CD4-positive, alpha-beta T cell treated with Interleukin-21 for 1 hour (primary cell): ENCODE measurements at places on chromosomes 4 and X.
A peak's percentile ranks its signal among the peaks of the same experiment; 100 is the strongest.

DNA sequence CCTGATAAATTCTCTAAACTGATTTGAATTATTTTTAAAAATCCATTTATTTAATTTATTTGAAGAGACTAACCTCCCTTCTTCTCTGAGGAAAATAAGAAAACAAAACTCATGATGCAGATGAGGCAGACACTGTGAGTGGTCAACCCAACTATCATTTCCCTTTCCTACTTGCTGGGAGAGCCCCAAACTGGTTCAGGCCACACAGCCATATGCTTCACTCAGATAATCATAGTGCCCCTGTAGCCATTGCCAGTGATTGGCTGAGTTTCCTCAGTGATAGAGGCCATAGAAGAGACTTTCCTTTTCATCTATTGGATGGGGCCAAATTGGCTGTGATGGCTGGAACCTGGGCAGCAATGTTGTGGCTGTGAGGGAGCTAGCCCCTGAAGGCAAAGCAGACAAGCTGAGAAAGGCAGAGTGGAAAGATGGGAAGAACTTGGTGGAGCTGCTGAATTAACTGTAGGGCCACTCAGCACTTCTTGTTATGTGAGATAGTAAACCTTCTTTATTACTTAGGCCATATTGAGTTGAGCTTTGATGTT lies 49.8 kb downstream of the RAB33B start:
- DNase-seq = no peak

GRCh38 chrX:138008281-138008680 lies 442.4 kb downstream of the ZIC3 start:
- no peak for DNase-seq

DNA sequence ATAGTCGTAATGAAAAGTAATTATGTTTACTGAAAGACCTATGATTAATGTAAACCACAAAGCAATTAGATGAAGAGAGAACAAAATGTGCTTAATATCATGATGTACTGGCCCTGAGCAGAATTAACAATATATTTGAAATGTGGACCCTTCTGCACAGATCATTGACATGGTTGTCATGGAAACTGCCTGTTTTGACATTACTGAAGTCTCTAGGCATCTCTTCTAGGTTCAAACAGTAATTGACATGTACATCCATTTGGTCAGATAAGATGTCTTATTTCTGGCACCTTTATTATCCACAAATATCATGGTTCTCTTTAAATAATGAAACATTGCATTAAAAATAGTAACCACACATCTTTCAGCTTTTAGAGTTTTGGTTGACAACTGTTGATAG lies 251.7 kb upstream of the GNPDA2 start:
- no peak for DNase-seq

- no peak for DNase-seq
These were observed 897.5 kb upstream of the AGA start for GRCh38 chr4:178339769-178340168.

- DNase-seq = no peak
These were observed 41.9 kb downstream of the FRAS1 start for GRCh38 chr4:78099058-78099457.

- DNase-seq = no peak
These were observed 593.8 kb downstream of the SPRY1 start for GRCh38 chr4:123990310-123990870.

DNA sequence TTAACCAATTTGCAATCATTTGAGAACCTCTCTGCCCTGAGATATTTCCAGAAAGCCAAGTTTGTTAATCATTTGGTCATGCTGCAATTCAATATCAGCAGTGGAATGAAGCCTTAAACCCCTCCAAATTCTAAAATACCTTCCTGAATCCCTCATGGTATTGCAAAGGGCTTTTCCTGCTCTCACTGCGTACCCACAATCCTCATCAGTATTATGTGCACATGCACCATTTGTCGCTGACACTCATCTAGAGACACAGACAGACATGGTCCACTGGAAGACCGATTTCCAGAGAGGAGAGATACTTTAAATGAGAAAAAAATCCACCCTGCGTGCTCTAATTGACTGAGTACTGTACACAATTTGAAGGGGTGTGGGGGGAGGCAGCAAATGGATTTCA lies 104.4 kb downstream of the GPC3 start:
- no peak for DNase-seq

GRCh38 chr4:133476063-133476462 lies 327.0 kb downstream of the PCDH10 start:
- DNase-seq = no peak

DNA sequence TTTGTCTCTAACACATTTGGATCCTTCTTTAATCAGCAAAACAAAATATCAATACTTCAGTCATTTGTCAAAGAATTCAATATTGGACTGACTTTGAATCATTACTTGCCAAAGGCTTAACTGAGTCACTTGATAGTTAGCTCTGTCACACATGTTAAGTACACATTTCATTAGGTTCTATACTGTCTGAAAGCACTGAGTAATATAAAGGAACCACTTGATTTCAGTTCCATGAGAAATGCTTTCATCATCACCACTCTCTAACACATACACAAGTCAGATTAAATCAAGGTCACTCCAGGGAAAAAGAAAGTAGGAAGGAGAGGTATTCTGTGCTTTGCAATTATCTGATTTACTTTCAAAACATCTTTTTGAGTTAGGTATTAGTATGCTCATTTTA lies 1233.1 kb downstream of the C4orf33 start:
- no peak for DNase-seq

DNA sequence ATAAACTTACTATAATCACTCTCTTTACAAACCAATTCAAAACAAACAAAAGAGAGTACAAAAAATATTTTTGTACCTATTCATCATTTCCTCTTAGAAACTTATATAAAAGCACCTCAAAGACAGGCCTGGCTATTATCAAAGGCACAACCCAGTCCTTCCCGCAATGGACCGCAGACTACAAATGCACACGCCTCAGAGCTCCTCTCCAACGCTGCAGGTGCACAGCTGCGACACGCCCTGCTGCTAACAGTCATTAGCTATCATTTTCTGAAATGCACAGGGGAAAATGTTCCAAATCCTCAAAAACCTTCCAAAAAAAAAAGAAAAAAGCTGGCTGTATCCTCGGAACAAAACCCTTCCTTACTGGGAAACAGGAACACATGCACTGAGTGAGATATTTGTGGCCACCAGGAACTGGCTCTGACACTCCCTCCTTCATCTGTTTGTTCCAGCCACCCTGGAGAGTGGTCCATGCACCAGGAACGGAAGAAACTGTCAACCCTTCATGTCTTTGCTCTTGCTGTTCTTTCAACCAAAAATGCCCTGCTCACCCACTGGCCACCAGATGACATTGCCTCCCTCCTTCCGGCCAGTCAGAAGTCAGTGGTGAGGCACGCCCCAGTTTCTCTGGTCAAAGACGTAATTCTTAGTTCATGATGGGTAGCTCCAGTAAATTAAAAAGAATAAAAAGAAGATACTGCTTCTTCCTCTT lies 16.7 kb downstream of the IRF2 start:
- no peak for DNase-seq

DNA sequence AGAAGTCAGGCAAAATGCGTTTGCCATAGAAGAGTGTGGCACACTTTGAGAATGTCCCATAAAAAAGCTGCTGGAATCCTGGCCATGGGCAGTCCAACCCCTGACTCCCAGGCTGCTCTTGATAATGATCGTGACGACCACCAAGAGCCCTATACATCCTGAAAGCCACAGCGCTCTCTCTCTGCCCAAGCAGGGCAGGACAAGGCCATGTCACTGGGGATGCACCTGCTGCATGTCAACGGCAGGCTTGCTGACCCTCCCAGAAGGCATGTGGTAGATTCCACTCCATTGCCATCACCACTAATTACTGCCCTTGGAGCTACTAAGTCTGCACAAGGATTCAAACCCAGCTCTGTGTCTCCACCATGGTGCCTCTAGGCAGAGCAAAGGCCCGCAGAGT lies 144.5 kb downstream of the EVC2 start:
- DNase-seq = no peak

- no peak for DNase-seq
These were observed 166.7 kb upstream of the SH3RF1 start for GRCh38 chr4:169437299-169438047.

DNA sequence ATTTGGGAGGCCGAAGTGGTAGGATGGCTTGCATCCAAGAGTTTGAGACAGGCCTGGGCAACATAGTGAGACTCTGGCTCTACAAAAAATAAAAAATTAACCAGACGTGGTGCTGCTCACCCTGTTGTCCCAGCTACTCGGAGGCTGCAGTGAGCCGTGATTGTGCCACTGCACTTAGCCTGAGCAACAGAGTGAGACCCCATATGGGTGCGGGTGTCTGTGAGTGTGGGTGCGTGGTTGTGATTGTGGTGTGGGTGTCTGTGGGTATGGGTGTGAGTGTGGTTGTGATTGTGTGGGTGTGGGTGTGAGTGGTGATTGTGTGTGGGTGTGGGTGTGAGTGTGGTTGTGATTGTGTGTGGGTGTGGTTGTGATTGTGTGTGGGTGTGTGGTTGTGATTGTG lies 114.6 kb downstream of the UBE2K start:
- peak; percentile 10 for DNase-seq

GRCh38 chr4:111330786-111331185 lies 707.9 kb upstream of the PITX2 start:
- DNase-seq = no peak

- DNase-seq = no peak
These were observed at the start of gene UNC5C for GRCh38 chr4:95548738-95549245. Gene UNC5C (minus strand): TSS chr4:95548973.

DNA sequence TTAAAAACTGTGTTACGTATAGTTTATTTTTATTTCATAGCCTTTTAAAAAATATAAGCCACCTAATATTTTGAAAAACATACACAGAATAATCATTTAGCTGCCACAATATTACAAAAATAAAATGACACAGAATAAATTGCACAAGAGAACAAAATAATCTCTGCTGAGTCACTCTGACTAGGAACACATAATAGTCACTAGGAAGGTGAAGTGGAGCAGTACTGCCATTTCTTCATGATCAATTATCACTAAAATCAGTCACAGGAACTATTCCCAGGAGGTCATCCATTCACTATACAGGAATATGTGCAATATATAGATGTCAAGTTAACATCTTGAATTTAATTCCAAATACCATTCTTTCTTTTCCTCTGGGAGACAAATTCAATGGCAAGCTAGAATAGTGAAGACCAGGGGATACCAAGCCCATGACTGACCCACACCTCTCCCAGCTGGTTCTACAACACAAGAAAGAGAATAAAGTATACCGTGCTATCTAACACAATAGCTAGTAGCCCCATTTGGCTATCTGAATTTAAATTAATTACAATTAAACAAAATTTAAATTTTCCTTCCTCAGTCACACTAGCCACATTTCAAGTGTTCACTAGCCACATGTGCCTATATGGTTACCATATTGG lies 5.9 kb downstream of the SMIM43 start:
- no peak for DNase-seq

DNA sequence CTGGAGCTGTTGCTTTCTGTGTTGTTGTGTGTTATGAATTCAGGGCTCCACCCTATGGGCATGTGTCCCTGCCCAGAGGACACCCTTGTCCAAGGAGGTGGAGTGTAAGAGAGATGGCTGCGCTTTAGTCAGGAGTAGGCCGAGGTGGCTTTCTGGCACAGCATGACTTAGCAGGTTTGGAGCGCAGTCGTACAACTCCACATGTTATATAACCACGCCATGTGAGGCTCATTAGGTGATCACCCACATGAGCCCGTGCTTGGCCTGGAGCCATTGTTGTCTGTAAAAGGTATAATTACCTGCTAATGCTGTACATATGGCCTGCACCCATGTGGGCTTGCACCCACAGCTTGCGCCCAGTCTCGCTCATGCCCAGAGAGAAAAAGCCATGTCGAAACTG lies 15.8 kb upstream of the ANAPC4 start:
- DNase-seq = no peak

DNA sequence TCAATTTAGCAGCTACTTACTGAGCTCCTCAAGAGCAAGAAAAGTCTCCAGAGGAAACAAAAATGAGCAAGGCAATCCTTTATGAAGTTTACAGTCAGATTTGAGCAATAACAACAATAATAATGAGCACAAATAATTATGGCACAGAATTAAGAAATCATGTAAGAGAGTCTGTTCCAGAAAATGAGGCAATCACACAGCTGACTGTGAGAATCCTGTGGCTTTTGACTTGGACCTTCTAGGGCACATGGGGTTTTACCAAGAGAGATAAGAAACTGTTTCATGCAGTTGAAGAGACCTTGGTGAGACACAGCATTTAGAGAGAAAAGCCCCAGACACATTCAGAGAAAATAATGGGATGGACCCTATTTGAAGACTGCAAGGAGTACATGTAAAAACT lies 362.6 kb upstream of the MAGEB2 start:
- DNase-seq = no peak

DNA sequence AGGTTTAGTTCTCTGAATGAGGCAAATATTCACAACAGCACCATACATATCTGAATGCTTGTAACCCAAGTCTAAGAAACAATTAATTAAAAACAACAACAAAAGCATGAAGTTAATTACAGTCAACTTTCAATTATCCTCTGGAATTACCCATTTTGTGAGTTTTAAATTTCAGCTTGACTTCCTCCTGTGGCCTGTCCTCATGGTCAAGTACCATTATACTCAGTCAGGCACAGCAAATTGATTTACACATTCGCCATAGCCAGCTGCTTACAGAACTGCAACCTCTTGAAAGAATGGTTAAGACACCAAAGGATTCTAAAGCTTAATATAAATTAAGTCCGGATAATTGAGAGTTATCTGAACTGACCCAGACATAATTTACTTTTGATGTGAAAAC lies 306.5 kb downstream of the CAMK2D start:
- DNase-seq = no peak

DNA sequence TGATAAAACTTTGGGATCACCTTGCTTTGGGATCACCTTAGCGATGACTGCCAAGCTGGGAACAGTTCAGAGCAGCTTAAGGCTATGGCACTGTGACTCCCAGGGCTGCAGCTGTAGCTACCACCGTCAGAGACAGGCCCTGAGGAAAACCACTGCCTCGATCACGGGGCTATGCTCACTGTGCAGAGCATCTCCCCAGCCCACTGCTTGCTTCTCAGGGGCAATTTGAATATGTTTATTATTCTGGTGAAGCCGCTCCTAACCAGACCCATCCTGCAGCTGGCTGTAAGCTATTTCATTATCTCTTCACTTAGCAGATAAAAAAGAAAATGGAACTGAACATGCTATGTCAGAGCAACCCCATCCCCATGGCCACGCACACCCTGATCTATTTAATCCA lies 328.5 kb downstream of the EVC2 start:
- no peak for DNase-seq

DNA sequence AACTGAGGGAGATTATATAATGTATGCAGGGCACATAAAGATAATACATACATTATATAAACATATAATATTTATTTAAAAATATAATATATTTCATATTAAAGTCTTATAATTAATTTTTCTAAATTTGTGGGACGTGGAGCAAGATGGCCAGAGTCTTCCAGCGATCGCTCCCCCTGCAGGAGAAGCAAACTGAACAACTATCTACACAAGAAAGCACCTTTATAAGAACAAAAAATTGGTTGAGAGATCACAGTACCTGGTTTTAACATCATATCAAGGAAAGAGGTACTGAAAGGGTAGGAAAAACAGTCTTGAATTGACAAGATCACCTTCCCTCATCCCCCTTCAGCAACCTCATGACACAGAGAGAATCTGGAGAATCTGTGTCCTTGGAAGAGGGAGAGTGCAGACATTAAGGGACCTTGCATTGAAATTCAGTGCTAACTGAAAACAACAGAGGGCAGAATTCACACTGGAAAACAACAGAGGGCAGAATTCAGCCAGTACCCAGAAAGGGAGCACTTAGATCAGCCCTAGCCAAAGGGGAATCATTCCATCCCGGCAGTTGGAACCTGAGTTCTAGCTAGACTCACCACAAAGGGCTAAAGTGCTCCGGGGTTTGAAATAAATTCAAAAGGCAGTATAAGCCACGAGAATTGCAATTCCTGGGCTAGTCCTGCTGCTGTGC lies 262.5 kb upstream of the NDST3 start:
- DNase-seq = no peak

GRCh38 chr4:185580699-185581098 lies 45.4 kb upstream of the PDLIM3 start:
- DNase-seq = no peak
